ENCODE measurements at places on chromosomes 6 and 20.

GRCh38 chr20:57503035-57503658 lies 21.8 kb downstream of the CTCFL start:
- no peak for DNase-seq

GRCh38 chr20:48406912-48407340 lies 420.9 kb downstream of the PREX1 start:
- no peak for DNase-seq

DNA sequence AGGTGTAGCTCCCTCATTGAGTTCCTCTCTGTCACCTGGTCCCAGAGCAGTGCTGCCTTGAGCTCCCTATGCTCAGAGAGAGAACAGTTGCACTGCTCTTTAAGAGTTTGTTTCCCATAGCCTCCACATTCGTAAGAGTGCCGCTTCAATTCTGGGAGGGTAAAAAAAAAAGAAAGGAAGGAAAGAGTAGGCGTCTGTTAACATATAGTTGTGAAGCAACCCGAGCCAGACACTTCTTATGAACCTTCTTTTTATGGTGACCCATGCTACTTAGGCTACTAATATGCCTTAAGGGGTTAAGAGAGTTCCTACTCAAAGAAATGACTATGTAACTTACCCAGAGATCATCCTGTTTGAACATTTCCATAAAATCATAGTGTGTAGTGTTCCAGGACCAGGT lies 4.3 kb upstream of the ARG1 start:
- DNase-seq: no peak

- no peak for DNase-seq
Observed at GRCh38 chr20:58595167-58595566, 55.9 kb upstream of the STX16 start.

- no peak for DNase-seq
Observed at GRCh38 chr6:100701728-100702127, 179.4 kb downstream of the ASCC3 start.

GRCh38 chr20:53811577-53811976 lies 217.9 kb upstream of the ZNF217 start:
- DNase-seq: no peak
